ENCODE measurements at places on chromosomes 7 and 10. TPM values are rescaled to one million over a fixed set of nuclear protein-coding genes. Genes with fewer than 3 reads are reported as not detected.
A peak's percentile ranks its signal among the peaks of the same experiment; 100 is the strongest.

DNA sequence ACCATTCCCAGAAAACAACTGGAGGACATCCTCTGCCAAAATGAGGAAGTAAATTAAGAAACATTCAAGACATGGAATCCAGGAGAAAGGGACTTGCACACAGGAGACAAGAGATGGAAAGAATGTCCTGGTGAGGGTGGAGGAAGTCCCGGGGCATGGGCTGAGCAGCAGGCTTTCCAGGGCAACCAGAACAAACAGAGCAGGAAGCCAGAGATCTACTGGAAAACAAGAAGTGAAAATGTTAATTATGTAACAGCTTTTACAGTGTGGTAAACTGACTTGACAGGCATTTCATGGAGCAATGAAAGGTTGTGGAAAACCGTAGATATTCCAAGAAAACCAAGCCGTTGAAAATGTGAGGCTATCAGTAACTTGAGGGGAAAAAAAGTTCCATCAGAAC lies 55.2 kb upstream of the ZNF746 start:
- H3K36me3 ChIP-seq, result no peaks in the 10 kb centered on the region
- no peak overlapping the region for H3K4me3 ChIP-seq
- no peaks in the 10 kb centered on the region for H3K4me1 ChIP-seq
- ATAC-seq, result no peak
- no peaks in the 10 kb centered on the region for H3K27me3 ChIP-seq
- no peak overlapping the region for H3K27ac ChIP-seq

Gene SNX10
- 5.5 TPM for total RNA-seq

Gene PTPN20
- 0.94 TPM for total RNA-seq

DNA sequence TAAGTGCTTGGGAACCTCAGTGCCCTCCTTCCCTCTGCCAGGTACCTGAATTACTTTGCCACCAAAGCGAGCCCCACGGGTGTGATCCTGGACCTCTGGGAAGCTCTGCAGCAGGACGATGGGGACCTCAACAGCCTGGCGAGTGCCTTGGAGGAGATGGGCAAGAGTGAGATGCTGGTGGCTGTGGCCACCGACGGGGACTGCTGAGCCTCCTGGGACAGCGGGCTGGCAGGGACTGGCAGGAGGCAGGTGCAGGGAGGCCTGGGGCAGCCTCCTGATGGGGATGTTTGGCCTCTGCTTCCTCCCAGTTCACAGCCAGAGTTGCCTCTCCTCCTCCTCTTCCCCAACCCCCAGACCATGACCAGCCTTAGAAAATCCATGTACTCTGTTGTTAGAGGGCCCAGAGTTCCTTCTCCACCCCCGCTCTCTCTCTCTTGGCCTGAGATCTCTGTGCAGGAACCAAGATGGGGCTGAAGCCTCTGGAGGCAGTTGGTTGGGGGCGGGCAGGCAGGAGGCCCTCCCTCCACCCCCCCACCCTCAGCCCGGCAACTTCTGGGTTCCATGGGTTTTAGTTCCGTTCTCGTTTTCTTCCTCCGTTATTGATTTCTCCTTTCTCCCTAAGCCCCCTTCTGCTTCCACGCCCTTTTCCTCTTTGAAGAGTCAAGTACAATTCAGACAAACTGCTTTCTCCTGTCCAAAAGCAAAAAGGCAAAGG lies 19.8 kb upstream of the SLC29A3 start:
- no peak overlapping the region for H3K4me3 ChIP-seq
- no peak for ATAC-seq
- no peaks in the 10 kb centered on the region for H3K27me3 ChIP-seq
- peaks cover 26% of the 10 kb centered on the region for H3K36me3 ChIP-seq
- no peaks in the 10 kb centered on the region for H3K4me1 ChIP-seq
- H3K27ac ChIP-seq, result no peak overlapping the region

DNA sequence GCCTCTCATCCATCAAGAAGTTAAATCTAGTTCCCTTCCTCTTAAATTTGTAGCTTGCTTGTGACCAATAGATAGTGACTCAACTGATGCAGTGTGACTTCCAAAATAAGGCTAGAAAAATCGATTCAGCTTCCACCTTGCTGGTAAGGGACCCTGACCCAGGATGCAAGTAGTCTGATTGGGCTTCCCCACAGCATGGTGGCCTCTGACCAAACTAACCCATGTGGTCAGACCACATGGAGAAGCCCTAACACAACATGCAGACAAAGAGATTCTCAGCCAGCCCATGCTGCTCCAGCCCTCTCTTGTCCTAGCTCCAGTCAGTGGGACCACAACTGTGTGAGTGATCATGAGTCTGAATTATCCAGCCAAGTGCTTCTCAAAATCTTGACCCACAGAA lies 710.8 kb downstream of the MAGI2 start:
- no peaks in the 10 kb centered on the region for H3K27me3 ChIP-seq
- no peaks in the 10 kb centered on the region for H3K4me1 ChIP-seq
- no peak overlapping the region for H3K27ac ChIP-seq
- no peak overlapping the region for H3K4me3 ChIP-seq

DNA sequence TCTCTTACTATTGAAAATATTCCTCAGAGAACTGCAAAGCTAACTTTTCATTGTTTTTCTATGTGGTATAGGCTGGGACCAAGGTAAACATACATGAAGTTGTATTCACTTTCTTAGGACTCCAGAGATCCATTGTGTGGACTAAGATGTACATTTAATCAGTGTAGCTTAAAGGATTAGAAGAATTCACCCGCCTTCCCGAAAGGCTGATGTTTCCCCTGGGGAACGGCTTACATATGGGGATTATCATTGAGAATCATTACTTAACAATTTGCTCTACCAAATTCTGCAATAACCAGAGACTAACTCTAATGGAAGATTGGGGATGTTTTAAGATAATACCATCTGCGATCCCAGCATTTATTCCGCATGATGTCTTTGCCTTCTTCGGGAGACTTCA lies 257.1 kb upstream of the KIAA1217 start:
- H3K27me3 ChIP-seq, result no peaks in the 10 kb centered on the region
- no peaks in the 10 kb centered on the region for H3K36me3 ChIP-seq
- no peak overlapping the region for H3K27ac ChIP-seq
- ATAC-seq, result no peak
- H3K4me1 ChIP-seq, result no peaks in the 10 kb centered on the region

GRCh38 chr7:25877802-25878789 lies 273.9 kb upstream of the NFE2L3 start:
- H3K27ac ChIP-seq, result no peak overlapping the region
- no peak for ATAC-seq
- no peaks in the 10 kb centered on the region for H3K4me1 ChIP-seq
- H3K4me3 ChIP-seq, result no peak overlapping the region
- peaks cover 99% of the 10 kb centered on the region for H3K27me3 ChIP-seq

DNA sequence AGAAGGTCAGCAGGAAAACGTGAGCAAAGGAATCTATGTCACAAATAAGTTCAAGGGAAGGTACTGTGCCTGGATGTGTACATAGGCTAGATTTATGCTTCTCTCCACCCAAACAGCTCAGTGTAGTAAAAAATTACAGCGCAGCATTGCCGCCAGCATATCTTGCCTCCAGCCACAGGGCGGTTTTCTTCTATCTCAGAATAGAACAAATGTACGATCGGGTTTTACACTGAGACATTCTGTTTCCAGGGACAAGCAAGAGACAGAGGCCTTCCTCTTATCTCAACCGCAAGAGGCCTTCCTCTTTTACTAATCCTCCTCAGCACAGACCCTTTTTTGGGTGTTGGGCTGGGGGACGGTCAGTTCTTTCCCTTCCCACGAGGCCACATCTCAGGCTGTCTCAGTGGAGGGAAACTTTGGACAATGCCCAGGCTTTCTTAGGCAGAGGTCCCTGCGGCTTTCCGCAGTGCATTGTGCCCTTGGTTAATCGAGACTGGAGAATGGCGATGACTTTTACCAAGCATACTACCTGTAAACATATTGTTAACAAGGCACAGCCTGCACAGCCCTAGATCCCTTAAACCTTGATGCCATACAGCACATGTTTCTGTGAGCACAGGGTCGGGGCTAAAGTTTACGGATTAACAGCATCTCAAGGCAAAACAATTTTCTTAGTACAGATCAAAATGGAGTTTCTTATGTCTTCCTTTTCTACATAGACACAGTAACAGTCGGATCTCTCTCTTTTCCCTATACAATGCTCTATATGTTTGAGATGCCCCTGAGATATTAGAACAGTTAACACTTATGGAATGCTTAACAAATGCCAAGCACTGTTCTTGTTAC lies 11.6 kb upstream of the ABHD11 start:
- no peaks in the 10 kb centered on the region for H3K27me3 ChIP-seq
- H3K4me3 ChIP-seq, result no peak overlapping the region
- no peak for ATAC-seq
- no peaks in the 10 kb centered on the region for H3K4me1 ChIP-seq
- no peaks in the 10 kb centered on the region for H3K36me3 ChIP-seq
- H3K27ac ChIP-seq, result no peak overlapping the region

DNA sequence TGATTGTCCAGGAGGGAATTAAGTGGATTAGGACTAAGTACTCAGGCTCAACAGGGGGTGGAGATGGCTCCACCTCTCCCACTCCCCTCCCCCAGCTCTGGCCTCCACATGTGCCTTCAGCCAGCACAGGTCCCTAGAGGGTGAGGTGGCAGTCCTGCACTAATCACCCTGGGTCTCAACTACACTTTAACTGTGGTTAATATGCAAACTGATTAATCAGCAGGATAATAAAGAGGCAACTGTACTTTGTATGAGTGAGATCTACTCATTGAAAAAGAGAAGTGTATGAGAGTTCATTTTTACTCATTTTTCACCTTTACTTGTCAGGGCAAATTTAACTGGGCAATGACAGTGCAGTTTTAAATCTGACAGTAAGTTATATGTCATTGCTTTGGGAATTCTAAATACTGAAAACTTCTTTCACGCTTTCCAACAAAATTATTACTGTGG lies 223.8 kb upstream of the CCDC6 start:
- H3K4me1 ChIP-seq, result no peaks in the 10 kb centered on the region
- H3K27me3 ChIP-seq, result no peaks in the 10 kb centered on the region
- no peak for ATAC-seq
- H3K27ac ChIP-seq, result no peak overlapping the region

Gene BLNK
- 0.78 TPM for total RNA-seq

DNA sequence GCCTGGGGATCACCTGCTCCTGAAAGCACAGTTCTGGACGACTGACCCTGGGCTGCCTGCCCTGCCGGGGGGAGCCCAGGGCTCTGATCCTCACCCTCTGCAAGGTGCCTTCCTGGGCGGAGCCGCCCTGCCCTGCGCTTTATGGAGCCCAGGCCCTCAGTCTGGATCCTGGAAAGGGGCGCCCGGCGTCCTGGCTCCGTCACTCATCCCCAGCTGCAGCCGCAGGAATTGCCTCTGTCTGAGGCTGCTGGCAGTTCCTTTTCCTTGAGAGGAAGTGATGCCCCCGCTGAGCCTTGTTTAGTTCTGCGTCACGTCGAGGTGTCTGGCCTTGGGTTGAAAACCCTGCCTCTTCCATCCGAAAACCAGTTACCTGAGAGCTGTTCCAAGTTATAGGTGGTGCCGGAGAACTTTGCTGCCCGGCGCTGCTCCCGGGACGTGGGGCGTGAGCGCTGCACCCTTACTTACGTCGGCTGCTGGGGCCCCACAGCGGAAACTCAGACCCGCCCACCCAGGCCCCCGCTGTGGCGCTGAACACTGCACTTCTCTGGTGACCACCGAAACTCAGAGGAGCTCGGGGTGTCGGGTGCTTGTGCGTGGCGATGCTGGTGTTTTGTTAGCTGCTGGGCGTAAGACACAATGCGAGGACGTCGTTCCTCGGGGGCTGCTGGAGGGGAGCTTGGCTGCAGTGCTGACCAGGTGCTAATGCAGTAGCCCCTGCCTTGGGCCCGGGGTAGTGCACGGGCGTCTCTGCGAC lies 5.4 kb downstream of the MAFK start:
- H3K27me3 ChIP-seq, result no peaks in the 10 kb centered on the region
- no peak overlapping the region for H3K4me3 ChIP-seq
- no peak for ATAC-seq

- no peaks in the 10 kb centered on the region for H3K27me3 ChIP-seq
- H3K27ac ChIP-seq, result peak overlapping the region; percentile 84
- H3K4me3 ChIP-seq, result peak overlapping the region; percentile 82
- H3K36me3 ChIP-seq, result peaks cover 4% of the 10 kb centered on the region
- ATAC-seq, result no peak
These were observed 2.1 kb downstream of the AVPI1 start for GRCh38 chr10:97684866-97685394.

- no peaks in the 10 kb centered on the region for H3K27me3 ChIP-seq
- H3K4me1 ChIP-seq, result no peaks in the 10 kb centered on the region
- peaks cover 13% of the 10 kb centered on the region for H3K36me3 ChIP-seq
- H3K27ac ChIP-seq, result no peak overlapping the region
- no peak overlapping the region for H3K4me3 ChIP-seq
These were observed 16.9 kb downstream of the CUTC start for GRCh38 chr10:99748823-99749451.

Gene ZCWPW1
- 4.9 TPM for total RNA-seq
